ENCODE measurements at places on chromosomes 2 and 18.
A peak's percentile ranks its signal among the peaks of the same experiment; 100 is the strongest.

DNA sequence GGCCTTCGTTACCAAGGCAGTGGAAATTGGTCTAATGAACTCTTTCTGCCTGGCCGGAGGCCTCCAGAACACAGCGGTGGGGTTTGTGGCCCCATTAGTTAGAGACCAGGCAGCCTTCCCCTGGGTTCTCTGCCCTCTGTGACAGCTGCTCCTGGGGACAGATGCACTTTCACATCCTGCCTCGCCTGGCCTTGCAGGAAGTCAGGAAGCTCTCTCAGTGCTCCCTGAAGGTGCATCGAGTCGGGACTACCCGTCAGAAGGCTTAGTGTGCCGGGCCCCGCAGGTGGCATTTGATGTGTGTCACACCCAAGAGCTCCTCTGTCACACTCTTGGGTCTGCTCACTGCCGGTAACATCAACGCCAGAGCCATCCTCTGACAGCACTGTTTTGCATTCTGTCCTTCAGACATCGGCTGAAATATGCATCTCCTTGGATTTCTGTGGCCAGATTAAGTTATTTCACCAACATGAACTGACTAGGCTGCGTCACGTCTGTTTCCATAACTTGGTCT lies 158.3 kb downstream of the LDLRAD4 start:
- no peak for DNase-seq

DNA sequence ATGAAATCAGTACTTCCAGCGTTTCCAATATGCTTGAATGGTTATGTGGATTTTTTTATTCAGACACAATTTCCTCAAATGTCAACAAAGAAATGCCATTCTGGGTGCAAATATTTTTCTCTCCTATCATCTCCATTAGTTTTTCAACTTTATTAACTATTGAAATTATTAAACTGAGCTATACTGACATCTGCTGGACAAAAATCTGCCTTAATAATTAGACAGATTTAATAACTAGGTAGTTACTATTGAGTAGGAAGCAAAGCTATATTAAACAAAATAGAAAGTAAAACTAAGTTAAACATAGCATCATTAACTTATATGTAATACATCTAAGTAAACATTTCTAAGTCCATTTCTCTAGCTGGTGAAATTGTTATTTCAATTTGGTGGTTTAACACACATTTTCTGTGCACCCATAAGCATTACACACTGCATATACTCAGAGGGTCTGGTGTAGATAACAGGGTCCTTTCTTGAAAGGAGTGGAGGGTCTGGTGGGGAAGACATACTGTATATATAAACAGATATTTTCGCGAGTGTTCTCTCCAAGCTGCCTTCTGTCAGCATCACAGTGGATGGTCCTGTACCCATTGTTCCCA lies 77.0 kb downstream of the LANCL1 start:
- DNase-seq = no peak

GRCh38 chr2:177084607-177085006 lies 128.0 kb upstream of the HNRNPA3 start:
- no peak for DNase-seq

DNA sequence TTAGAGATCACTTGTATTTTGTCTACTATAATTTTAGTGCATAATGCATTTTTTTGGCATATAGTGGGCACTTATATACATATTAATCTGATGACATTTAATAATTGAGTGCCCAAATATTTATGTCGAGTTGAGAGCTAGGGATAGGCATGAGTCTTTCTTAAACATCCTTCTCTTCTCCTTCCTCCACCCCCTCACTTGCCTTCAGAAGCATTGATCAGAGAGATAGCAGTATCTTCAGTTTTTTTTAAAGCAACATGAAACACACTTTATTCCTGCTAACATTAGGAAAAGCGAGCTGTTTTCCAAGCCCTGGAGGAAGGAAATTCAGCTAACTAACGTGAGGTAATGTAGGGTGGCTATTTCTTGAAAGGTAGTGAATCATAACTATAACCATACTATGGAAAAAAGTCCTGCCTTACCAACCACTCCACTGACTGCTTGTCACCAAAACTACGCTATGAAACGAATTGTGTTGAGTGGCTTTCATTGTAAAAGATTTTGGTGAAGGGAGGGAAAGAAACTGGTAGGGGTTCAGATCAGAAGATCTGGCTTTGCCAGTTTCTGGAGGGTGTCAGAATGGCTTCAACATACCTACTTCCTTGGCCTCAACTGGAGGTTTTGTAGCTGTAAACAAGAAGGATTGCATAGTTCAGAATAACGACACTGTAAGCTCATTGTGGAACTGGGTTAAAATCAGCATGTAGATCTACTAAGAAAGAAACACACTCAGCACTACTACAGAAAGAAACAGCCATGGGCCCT lies 2.3 kb upstream of the ITGA4 start:
- no peak for DNase-seq

- no peak for DNase-seq
Measured at GRCh38 chr2:26682155-26682554, 10.4 kb upstream of the KCNK3 start.

GRCh38 chr2:29066997-29067605 lies 7.2 kb downstream of the PCARE start:
- DNase-seq = no peak

DNA sequence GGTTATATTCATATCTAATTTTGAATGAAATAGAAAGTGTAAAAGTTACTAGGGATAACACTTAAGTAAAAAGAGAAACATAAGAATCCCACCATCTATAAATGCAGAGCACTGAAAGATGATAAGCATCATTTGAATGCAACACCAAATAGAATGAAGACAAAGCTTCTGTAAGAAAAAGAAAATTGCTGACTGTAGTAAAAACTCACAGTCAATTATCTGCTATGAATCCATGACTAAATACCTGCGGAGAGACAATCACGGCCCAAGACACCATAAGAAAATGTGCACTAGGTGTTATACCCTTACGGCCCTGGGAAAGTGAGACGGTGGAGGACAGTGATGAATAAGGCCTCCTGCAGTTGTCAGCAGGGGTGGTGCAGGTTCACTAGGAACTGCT lies 45.4 kb upstream of the OSR1 start:
- no peak for DNase-seq

DNA sequence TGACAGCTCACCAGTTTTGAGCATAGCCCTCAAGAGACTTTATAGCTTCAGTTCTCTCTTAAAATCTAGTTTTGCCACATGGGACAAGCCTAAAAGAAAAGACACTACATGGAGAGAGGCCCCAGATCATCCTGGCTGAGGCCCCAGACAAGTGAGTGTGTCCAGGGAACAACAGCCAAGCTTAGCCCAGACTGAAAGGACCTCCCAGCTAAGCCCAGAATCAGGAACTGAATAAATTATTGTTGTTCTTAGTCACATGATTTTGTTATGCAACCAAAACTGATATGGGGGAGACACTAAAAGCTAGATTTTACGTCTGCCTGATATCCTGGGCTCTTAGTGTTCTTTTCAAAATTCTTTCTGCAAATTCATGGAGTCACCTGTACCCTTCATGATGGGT lies 29.3 kb upstream of the LBH start:
- peak; percentile 41 for DNase-seq

GRCh38 chr2:189673661-189674373 lies 653 bp upstream of the ANKAR start:
- no peak for DNase-seq

DNA sequence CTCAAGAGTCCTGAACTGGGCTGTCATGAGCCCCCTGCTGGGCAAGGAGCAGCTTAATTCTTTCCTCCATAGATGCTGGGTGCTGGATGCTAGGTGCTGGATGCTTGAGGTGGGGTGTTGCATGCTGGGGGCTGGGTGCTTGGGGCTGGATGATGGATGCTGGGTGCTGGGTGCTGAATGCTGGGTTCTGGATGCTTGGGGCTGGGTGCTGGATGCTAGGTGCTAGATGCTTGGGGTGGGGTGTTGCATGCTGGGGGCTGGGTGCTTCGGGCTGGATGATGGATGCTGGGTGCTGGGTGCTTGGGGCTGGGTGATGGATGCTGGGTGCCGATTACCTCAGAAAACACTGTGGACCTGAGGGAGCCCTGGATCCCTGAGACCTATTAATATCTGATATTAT lies 837.7 kb downstream of the GALR1 start:
- DNase-seq = no peak

DNA sequence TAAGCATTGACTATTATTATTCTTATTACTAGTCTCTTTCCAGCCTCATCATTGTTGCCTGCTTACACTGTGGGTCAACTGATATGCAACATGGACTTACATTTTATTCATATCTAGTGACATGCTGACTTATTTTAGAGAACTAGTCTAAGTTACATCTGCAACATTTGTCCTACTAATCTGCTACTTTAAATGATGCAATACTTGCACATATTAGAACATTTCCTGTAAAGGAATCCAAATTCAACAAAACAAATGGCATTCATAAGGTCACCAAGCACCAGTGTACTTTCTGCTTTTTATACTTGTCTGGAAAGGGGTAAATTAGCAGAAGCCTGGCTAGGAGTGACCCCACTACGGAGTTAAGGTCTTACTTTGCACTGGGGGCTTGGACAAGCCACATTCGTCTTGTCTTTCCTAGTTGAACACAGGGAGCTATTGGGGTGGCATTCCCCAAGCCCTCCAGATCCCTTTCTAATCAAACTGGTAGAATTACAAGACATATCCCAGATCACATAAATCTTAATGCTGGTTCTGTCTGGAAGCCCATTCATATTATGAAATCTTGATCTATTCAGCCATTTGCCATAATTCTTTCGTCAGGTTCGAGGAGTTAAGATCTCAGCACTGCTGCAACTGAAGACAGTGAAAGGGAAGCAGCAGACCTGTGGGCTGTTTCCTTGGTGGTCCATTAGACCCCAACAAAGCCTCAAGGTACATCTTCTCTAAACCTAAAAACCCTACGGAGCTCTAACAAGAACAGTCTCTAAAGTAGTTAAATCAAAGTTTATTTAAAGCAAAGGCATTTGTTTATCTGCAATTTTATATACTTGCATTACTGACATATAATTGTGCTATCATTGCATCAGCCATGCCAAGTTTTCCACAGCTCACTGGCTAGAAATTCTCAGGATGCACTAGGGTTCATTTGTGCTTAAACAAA lies 49.9 kb upstream of the RTN4 start:
- no peak for DNase-seq

GRCh38 chr2:39429746-39430145 lies 7.3 kb downstream of the MAP4K3 start:
- DNase-seq = no peak

DNA sequence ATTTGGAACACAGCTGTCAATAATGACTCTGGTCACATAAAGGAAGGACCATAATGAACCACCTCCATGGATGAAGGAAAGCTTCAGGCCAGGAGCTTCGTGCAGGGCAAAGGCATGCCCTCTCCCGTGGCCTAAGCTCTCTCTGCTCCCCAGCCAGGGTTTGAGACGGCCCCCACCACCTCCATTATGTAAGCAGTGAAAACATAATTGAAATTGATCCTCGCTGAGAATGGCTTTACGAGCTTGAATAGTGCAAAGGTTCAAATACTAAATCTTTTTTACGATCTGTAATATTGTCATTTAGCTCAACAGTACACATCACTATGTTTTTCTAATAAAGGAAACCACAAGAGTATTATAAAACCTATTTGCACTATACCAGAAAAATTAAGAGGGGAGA lies 5.2 kb upstream of the EDAR start:
- no peak for DNase-seq

- no peak for DNase-seq
Measured at GRCh38 chr2:165494573-165494972, 25.1 kb downstream of the CSRNP3 start.

DNA sequence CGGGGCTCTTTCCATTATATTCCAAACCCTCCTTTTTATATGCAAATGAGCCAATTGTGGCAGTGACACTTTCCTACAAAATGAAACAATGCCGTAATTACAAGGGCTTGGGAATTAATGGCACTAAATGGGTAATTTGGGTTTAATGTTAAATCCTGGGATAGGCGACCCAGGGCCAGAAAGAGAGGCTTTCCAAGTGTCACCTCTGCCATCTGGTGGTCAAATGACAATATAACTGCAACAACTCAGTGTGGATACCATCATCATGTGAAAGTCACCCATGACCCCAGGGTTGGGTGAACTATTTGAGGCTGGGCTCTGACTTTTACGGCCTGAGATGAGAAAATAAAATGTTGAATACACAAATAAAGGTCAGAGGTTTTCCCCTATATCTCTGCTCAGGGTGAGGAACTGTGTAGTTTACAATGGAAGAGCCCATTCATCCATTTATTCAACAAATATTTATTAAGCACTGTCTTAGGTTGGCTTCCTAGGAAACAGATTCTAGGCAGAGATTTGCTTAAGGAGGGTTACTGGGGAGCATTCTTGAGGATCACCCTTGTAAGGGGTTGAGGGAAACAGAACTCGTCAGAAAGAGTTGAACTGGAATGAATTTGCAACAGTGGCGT lies 13.6 kb upstream of the THADA start:
- DNase-seq = no peak

GRCh38 chr18:2304378-2305175 lies 266.7 kb downstream of the METTL4 start:
- DNase-seq = no peak

- no peak for DNase-seq
Measured at GRCh38 chr2:73008766-73009135, 62.8 kb downstream of the SFXN5 start.

GRCh38 chr2:158723921-158724802 lies 71.0 kb upstream of the DAPL1 start:
- DNase-seq = no peak

- no peak for DNase-seq
Measured at GRCh38 chr2:58578276-58578675, 337.2 kb upstream of the FANCL start.

- DNase-seq = no peak
Measured at GRCh38 chr2:217972490-217972889, 30.3 kb downstream of the TNS1 start.

DNA sequence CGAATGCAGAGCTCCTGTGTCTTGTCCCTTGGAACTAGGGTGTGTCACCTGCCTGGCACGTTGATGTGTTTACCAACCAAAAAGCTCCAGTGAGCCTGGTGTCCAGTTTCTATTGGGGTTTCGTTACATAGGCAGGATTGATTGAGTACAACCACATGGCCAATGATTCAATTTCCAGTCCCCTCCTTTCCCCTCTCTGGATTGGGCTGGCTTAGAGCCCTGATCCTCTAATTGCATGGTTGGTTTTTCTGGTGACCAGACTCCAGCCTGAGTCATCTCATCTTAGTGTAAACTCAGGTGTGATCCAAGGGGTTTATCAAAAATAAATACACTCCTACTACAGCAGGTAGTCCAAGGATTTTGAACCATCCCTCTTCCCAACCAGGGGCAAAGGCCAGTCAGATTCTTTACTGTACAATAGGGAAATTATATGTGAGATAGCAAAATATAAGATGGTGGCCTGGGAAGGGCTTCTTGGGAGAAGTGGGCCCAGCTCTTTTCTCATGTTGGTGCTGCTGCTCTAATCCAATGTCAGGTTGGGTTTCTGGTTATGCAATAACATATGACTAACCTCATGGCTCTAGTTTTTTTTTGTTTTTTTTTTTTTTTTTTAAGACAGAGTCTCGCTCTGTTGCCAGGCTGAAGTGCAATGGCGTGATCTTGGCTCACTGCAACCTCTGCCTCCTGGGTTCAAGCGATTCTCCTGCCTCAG lies 64.7 kb upstream of the MGAT5 start:
- no peak for DNase-seq

GRCh38 chr2:157414050-157414449 lies 29.8 kb downstream of the CYTIP start:
- no peak for DNase-seq

GRCh38 chr2:101310090-101310833 lies 1.8 kb upstream of the RNF149 start:
- DNase-seq = no peak
